Left renal pelvis (tissue), 4 donors: ENCODE measurements at places on chromosomes 16 and 17. TPM values are rescaled to one million over a fixed set of nuclear protein-coding genes. Genes with fewer than 3 reads are reported as not detected.

DNA sequence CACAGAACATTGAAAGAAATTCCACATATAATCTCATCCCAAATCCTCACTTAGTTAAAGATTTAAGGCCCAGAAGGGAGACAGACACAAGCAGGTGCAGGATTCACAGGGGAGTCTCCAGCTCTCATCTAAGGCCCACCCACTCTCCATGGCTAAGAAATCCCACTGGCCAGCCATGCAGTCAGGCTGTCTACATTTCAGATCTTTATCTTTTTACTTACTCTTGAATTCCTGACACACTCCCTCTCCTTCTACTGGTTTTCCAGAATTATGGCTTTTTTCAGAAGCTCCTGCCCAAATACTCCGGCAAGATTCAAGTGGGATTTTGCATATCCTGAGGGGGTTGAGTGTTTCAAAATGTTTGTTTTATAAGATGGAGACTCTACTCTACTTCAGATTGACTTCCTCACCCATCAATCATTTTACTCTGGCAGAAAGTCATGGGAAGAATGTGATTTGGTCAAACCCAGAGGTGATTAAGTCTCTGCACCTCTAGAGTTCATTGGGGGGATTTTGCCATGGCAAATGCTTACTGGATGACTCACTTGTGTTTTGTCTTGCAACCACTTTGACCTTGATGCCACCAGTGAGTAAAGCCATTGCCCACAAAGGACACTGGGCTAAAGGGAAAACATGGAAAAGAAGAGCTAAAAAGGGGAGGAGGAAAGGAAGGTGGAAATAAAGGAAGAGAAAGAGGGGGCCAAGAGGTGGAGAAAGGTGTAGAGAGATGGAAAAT, 688.8 kb upstream of the SALL1 start:
- DNase-seq, result no peak

DNA sequence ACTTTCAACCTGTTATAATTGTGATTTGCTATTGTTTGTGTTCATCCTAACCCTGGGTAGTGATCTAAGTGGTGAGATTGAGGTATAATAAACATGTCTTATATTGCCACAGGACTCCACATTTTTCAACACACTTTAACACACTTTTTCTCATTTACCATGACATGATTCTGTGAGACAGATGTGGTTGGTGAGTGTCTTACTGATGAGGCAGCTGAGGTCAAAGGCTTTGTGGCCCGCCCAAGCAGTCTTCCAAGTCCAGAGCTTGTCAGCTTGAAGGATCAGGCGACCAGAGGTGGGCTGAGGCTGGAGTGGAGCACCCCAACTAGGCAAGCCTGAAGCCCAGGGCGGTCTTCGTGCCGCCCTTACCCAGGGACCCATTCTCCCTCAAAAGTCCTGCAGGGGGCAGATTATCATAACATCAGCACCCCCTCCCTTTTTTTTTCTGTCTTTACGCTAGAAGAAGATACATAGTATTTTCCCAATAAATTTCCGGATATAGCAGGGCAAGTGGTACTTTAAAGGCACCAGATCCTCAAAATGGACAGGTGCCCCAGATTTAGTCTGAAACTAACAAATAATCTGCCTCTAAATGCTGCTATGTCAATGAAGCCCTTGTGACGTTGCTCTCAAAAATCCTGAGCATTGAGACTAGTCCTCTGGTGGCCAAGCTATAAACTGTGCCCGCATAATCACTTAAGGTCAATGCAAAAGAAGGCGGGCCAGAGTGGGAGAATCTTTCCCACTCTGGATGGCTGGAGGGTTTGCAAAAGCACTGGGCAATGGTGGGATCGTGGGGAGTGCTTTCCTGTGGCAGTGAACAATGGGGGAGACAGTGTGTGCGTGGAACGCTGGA, 21.1 kb downstream of the KCTD19 start:
- DNase-seq, result no peak

- DNase-seq, result no peak
Observed at GRCh38 chr17:19381741-19382444, 3.6 kb downstream of the MAPK7 start.

DNA sequence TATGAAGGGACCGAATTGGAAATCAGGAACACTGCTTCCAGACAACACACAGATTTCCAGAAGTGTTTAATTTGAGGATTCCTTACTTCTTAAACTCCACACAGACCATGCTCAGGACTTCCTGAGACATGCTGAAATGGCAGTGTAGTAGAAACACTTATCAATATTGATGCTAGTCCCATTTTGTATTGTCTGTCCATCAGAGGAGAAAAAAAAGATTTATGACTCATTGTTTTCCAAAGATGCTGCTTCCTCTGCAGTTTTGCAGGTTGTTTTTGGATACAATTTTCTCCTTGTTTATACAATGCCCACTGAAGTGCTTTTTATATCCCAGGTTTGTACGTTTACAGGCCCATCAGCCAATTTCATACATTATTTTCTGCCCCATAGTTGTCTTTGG, 68.3 kb upstream of the TANC2 start:
- DNase-seq, result no peak

DNA sequence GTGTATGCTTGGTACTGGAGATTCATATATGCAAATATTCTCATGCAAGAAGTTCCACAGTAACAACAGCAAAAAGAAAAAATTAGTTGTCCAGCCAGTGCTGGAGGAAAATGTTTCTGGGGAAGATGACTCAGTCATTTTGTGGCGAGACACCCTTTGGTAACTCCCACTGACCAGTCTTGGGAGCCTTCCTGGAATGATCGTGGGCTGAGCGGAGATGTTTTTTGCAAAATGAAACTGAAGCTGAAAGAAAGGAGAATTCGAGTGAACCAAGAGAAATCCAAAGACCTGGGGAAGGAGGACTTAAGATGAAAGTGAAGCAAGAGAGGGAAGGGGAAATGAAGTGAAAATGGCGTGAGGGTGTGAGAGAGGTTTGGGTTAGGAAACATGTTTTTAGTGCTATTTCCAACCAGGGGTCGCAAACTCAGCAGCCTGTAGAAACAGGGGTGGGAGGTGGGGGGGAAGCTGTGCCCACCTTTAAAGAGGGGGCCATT, 5.2 kb downstream of the ITPRIPL2 start:
- no peak for DNase-seq

- DNase-seq, result no peak
Observed at GRCh38 chr16:67718668-67719047, 458 bp downstream of the GFOD2 start.

DNA sequence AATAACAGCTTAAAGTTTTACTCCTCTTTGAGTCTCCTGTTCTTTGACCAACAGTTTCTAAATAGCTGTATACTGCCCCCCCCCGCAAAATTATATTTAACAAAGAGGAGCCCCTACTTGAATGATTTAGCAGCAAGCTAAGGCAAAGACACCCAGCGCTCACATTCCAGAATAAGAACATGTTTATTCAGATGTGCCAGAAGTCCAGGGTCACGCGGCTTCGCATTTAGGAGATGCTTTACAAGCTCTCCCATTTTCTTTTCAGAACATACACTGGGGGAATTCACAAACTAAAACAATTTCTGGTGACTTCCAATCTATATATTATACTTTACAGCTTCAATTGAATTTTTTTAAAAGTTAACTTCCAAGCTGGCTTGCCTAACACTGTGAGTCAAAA, 5.3 kb downstream of the PLD6 start:
- no peak for DNase-seq

- no peak for DNase-seq
Observed at GRCh38 chr17:48545539-48545938, 630 bp upstream of the HOXB2 start.

GRCh38 chr16:68898026-68898425, 54.7 kb downstream of the TANGO6 start:
- DNase-seq, result no peak

- peak; percentile 61 for DNase-seq
Observed at GRCh38 chr17:78879635-78880186, 23.3 kb downstream of the CEP295NL start.

GRCh38 chr16:75147968-75148310, 385 bp upstream of the ZFP1 start:
- DNase-seq, result no peak

DNA sequence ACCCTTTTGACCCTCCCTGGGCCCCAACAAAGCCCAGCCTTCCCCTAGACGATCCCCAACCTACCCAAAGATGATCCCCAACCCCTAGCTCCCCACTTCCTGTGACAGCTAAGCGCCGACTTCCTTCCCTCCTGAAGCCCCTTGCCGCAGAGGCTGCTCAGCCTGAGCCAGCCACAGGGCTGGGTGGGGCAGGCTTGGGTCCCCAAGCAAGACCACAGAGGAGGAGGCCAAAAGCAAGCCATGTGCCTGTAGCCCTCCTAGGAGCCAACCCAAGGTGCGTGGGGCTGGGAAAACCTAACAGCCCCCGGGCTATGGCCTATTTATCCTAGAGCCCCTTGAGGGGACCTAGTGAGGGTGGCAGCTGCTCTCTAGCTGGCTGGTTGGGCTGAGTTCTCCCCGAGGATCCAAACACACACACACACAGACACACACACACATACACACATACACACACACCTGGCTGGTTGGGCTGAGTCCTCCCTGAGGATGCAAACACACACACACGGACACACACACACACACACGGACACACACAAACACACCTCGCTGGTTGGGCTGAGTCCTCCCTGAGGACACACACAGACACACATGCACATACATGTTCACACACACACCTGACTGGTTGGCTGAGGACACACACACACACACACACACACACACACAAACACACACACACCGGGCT, 4.8 kb downstream of the ARRB2 start:
- DNase-seq, result no peak

- DNase-seq, result no peak
Observed at GRCh38 chr17:35614810-35615209, 27.7 kb downstream of the AP2B1 start.

- no peak for DNase-seq
Observed at GRCh38 chr16:8796469-8797363, 723 bp downstream of the TMEM186 start.

GRCh38 chr17:811051-811784, 29.1 kb downstream of the MRM3 start:
- DNase-seq, result no peak

- DNase-seq, result no peak
Observed at GRCh38 chr16:53745753-53746266, 41.9 kb downstream of the FTO start.

- DNase-seq, result no peak
Observed at GRCh38 chr17:34549966-34550365, 29.4 kb upstream of the TMEM132E start.

DNA sequence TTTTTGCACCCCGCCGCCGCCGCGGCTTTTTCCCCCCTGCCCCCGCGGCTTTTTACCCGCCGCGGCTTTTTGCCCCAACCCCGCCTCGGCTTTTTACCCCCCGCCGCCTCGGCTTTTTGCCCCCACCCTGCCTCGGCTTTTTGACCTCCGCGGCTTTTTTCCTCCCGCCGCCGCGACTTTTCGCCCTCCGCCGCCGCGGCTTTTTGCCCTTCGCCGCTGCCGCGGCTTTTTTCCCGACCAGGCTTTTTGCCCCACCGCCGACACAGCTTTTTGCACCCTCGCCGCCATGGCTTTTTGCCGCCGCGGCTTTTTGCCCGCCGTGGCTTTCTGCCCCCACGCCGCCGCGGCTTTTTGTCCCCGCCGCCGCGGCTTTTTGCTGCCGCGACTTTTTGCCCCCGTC, 137.0 kb upstream of the TP53TG3D start:
- no peak for DNase-seq

DNA sequence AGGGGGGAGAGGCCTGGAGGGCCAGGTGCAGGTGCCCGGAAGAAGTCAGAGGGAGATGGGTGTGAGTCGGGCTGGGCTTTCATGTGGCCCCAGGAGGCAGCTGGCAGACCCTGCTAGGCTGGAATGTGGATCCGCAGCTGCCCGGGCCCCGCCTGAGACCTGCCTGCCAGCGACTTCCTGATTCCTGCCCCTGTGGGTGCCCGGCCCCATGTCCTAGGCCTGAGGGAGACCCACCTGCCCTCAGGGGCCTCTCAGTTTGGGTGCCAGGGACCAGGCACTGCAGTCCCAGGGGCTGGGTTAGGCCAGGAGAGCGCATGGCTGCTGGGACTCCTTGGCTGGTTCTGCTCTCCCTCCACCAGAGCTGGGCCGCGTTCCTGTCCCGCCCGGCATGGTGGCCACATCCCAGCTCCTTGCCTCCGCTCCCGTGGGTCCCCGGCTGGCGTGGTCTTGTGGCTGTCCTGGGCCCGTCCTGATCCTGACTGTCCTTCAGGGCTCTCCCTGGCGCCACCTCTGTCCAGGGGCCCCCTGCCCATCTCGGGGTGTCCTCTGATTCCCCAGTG, 22.1 kb upstream of the SPNS2 start:
- no peak for DNase-seq

DNA sequence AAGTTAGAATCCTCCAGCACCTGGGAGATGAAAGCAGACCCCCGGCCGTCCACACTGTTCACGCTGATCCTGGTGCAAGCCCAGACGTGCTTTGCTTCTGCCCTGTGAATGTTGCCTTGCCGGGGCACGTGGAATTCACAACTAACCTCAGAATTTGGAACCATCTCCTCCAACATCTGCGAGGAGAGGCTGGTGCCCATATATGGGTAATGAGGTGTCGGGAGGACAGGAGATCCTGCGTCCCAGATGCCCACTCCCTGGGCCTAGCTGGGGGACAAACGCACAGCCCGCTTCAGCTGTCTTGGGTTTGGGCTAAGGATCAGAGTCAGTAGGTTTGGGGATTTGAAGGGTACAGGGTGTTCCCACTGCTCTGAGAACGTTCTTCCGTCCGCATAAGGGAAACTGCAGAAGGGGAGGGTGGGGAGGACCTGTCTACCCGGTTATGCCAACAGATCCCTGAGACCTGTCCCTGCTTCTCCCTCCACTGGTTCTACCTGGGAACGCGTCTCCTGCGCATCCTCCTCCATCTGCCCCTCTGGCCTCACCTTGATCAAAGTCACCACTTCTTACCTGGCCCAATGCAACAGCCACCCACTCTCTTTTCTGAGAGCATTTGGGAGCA, 14.1 kb downstream of the PPL start:
- DNase-seq, result no peak

DNA sequence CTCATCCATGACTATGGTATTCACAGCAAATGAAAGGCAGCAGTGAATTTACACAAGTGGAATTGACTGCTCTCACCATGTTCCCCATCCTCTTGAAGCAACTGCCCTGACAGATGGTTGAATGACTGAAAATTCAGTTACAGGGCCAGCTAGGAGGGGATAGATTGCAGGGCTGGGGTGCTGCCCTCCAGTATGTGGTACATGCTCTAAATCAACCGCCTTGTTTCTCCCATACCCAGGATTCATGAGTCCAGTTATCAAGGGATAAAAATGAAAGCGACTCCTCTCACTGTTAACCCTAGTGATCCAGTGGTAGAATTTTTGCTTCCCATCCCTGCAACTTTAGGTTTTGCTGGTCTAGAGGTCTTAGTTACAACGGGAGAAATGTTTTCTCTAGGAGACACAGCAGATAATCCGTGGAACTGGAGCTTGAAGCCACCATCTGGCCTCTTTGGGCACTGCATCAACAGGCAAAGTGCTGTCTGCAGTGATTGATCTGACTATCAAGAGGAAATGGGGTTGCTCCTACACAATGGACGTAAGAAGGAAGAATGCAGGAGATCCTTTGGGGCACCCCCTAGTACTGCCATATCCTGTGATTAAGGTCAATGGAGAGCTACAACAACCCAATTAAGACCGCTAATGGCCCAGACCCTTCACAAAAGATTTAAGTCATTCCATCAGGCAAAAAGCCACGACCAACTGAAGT, 32.0 kb downstream of the SCPEP1 start:
- no peak for DNase-seq

- peak; percentile 48 for DNase-seq
Observed at GRCh38 chr16:27374804-27375425, 27.1 kb upstream of the IL21R start.

- no peak for DNase-seq
Observed at GRCh38 chr16:10870137-10870776, 6.7 kb upstream of the CIITA start.

USH1G gene
- 0.56 TPM for polyA plus RNA-seq

KRT25 gene
- not detected for polyA plus RNA-seq

TMC8 gene
- polyA plus RNA-seq, result 1.2 TPM

CCL14 gene
- 15.0 TPM for polyA plus RNA-seq

CCL13 gene
- 4.0 TPM for polyA plus RNA-seq
